ENCODE measurements at places on chromosomes 12 and 14.

GRCh38 chr12:98698603-98699463, 53.7 kb downstream of the APAF1 start:
- DNase-seq, result peak; percentile 15

DNA sequence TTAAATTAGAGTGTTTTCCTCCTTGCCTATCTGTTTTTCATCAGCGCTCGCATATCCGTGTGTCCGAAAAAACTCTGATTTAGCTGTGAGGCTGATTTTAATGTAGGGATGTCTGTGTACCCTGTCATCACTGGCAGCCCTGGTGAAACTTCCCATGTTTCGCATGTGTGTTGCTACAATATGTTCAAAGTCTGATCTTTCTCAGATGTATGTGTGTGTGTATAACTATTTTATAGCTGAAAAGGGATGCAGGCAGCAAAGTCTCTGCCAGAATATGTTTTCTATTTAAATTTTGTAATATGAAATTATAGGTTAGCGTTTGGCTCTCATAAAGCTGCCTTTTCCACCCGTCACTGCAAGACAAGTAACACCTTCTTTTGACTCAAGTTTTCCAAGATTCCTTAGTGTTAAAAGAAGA, 154.8 kb downstream of the TMTC2 start:
- DNase-seq, result no peak

DNA sequence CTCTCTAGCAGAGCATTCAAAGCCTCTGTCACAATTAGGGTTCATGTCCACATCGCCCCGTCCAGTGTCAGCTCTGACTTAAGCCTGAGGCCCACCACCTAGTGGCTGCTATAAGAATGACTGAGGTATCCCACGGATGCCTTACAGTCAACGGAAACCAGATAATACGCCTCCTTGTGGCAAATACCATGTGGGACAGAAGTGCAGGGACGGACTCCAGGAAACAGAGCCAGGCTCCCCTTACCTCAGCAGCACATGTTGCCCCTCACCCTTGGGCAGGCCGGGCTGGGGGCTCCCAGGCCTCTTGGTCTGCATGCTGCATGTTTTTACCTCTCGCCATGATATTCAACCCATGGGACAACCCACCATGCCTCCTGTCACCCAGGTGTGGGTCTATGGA, 86.3 kb downstream of the VWF start:
- DNase-seq, result no peak

GRCh38 chr12:71719647-71720370, 33.9 kb downstream of the TMEM19 start:
- no peak for DNase-seq

DNA sequence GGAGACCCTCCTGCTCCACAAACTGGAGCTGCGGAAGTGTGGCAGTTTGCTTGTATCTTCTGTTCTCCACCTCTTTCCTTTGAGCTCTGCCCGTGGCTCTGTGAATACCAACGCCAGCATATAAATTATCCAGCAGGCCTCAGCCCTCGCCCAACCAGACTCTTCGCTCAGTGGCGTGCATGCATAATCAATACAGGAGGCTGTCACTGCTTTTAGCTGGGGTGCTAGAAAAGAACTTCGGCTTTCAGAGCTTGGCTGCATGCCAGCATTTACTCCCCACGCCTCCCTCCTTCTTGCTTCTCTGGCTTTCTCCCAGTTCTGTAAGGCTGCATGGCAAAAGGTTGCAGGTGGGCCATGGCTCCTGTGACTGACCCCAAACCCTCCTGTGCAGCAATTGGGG, 26.9 kb downstream of the NRXN3 start:
- no peak for DNase-seq

DNA sequence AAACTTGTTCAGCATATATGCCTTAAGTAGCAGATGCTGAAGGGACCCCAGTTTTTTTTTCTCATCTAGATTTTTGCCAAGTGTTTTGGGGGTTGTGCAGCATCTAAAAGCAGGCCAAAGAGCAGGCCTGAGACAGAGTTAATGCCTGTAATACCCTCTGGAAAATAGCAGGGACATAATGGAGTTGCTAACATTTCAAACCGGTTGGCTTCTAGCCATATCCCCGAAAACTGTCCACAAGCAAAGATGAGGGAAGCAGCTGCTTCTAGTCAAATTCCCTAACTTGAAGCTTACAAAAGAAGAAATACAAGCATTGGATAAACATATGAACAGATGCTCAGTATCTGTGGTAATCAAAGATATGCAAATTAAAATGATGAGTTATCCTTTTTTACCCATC, 52.1 kb upstream of the AEBP2 start:
- DNase-seq, result no peak

- DNase-seq, result no peak
These were observed 248.4 kb upstream of the CCDC196 start for GRCh38 chr14:66237741-66238140.

DNA sequence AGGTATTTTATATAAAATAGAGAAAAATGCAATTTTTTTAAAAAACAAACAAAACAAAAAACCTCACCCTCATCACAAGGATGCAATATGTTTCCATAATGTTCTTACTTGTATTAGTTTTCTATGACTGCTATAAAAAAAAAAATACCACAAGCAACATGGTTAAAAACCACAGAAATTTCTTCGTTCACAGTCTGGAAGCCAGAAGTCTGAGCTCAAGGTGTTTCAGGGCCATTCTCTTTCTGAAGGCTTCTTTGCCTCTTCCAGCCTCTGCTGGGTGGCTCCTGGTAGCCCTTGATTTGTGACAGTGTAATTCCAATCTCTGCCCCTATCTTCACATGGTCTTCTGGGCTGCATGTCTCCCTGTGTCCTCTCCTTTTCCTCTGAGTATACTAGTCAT, 21.5 kb upstream of the SSTR1 start:
- no peak for DNase-seq

DNA sequence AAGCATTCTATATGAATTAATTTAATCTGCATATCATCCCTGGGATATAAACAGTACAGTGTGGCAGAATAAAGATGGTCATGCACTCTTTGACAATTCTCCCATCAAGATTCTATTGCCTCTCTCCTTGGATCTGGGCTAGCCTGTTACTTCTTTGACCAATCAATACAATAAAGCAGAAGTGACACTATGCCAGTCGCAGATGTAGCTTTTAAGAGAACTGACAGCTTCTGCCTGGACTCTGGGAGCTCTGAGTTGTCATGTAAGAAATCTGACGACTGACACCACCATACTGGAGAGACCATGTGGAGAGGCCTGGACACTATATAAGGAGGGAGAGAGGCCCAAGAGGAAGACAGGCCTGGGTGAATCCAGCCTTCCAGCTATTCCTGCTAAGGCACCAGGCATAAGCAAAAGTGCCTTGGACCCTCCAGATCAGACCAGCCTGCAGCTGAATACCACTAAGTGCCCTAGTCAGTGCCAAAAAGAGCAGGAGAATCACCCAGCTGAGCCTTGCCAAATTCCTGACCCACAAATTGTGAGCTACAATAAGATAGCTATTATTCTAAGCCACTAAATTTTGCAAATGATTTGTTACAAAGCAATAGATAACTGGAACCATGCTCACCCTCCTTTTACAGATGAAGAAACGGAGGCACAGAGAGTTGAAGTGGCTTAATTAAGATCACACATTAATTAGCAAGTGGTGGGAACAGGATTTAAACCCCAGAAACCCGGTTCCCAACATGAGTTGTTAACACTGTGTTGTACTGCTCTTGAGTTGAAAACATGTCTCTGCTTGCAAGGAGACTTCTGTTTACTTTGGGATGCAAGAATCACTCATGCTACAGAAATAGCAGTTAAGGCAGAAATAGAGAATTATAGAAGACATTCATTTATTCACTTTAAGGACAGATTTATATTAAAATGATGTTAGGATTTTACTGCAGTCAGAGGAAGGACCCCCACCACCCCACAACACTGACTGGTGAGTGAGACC, 84.6 kb downstream of the RIN3 start:
- no peak for DNase-seq

All from amniotic stem cell (primary cell).